ENCODE measurements at places on chromosomes 7 and 10. TPM values are rescaled to one million over a fixed set of nuclear protein-coding genes. Genes with fewer than 3 reads are reported as not detected.

- no peak for DNase-seq
These were observed 30.0 kb downstream of the EEPD1 start for GRCh38 chr7:36182854-36183604.

- DNase-seq = no peak
These were observed 284.5 kb upstream of the KLF6 start for GRCh38 chr10:4069491-4069890.

DNA sequence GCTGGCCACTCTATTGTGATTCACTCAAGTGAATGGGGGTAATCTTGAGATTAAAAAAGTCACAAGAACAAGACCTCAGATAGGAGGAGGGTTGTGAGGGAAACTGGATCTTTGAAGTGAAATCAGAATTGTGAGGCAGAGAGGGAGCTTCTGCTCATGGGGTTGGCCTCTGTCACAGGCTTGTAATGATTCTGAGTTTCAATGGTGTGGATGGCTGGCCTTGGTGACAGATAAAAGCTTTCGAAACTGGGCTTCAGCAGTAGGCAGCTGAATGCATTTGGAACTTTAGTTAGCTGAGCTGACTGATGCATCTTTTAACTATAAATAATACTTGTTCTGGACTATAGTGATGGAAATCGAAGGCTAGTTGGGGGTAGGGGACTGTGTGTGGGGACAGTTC is 12.2 kb downstream of the TAS2R60 start:
- no peak for DNase-seq

GRCh38 chr7:126801733-126802132 is 451.0 kb downstream of the GRM8 start:
- DNase-seq = no peak

DNA sequence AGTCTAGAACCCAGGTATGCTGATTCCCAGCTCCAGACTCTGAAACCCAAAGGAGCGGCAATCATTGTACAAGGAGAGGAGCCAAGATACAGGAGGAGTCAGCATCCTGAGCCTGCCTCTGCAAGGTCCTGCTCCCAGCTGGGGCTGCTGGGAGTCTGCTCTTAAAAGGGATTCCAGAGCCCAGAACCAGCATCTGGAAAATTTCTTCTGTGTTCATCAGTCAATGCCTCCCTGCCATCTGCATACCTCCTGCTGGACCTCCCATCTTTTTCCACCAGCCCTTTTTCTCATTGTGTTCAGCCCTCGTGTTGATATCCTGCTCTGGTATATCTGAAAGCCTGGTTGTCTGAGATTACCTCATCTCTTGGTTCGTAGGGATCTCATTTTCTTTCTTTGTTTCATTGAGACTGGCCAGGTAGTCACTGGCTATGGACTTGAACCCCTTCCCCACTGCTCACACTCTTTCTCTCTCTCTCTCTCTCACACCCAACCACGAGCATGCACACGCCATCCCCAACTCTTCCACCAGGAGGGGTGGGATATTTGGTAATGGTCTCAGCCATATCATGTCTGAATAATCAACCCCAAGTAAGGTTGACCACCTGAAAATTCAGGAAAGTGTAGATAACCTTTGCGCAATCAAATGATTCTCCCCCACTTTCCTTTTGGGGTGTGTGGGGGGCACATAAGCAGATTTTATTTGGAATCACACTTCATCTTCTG is 608.8 kb downstream of the LRMDA start:
- no peak for DNase-seq

DNA sequence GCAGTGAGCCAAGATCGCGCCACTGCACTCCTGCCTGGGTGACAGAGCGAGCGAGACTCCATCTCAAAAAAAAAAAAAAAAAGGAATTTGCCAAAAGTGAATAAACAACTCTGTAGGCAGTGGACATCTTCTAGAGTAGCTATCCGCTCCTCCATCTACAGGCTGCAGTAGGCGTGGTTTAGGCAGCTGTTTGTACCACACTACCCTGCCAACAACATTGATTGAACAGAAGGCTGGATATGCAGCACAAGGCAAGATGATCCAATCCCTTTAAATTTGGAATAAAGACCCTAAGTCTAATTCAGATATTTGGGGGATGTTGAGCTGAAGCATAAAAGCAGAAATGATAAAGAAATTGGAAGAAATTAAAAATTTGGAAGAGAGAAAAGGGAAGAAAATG is 141.6 kb downstream of the TES start:
- no peak for DNase-seq

DNA sequence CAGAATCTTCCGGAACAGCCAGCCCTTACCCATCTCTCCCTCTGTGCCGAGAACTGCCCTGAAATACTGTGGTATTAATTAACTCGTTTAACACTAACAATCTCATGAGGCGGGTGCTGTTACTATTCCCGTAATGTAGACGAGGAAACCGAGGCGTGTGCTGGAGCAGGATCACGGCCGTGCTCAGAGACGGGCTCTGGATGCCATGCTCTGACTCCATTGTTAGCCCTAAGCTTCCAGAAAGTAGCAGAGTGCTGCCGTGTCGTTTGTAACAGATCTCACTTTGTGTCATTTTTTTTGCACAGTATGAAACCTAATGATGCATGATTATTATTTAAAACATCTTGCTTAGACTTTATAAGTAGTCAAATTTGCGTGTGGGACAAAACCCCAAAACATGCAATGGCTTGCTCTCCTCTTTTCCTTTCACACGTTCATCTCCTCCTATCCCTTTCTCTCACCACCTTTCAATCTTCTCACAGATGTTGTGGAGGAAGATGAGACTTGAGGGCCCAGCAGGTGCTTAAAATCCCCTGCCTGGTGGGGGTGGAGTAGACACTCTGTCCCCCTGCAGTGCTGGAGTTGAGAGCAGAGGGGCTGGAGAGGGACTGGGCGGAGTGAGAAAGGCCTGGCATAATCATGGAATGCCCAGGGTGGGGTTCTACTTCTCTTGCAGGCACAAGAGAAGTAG is 482 bp upstream of the ACTR3C start:
- no peak for DNase-seq

GRCh38 chr7:149748076-149748874 is 25.1 kb downstream of the ZNF467 start:
- no peak for DNase-seq

DNA sequence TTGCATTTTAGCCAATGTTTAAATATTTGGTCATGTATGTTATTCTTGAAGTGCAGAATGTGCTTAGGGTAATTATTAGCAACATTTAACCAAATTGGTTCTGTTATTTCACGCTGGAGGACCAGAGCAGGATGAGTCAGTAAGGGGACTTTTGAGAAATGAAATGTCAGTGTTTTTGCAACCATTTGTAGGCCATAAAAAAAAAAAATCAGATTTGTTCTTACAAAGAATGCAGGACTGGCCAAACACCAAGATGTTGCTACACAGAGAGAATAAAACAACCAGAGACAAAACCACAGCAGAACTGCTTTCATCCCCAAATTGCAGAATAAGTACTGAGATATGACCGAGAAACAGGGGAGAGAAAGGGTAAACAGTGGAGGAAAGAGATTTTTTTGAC is 62.1 kb downstream of the TPST1 start:
- no peak for DNase-seq

DNA sequence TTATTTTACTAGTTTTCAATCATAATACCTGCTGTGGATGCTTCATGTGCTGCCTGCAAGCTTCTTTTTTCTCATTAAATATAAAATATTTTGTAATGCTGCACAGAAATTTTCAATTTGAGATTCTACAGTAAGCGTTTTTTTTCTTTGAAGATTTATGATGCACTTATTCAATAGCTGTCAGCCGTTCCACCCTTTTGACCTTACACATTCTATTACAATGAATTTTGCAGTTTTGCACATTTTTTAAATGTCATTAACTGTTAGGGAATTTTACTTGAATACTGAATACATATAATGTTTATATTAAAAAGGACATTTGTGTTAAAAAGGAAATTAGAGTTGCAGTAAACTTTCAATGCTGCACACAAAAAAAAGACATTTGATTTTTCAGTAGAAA is 103.0 kb downstream of the PTEN start:
- DNase-seq = no peak

- peak; percentile 9 for DNase-seq
These were observed 29.6 kb downstream of the IDE start for GRCh38 chr10:92544296-92544695.

The CDHR3 gene
- total RNA-seq = 0.30 TPM

The STEAP1 gene
- not detected for total RNA-seq

The PRF1 gene
- total RNA-seq = 5.8 TPM

The TAS2R5 gene
- total RNA-seq = 1.3 TPM

The GARIN1A gene
- total RNA-seq = 0.29 TPM

The GIMAP5 gene
- total RNA-seq = not detected
